ENCODE measurements at places on chromosomes 3 and 15.

DNA sequence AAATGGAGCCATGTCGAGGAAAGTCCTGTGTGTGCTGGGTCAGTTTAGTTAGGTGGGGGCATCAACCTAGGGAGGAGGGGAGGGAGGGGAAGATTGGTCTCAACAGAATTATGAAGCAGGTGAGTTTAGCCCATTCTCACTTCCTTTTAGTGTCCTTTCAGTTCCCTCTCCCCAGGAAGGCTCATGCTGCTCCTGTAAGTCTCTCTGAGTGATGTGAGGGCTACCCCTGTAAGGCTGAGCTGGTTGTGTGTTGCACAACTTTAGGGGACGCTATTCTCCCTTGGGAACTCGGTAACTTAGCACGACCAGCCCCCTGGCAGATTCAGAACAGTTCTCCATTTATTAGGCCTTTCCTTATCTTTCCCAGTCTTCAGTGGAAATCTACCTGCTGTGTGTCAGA, 21.2 kb downstream of the IL5RA start:
- no peak for DNase-seq

- DNase-seq, result no peak
Observed at GRCh38 chr3:102400142-102400541, 34.7 kb upstream of the ZPLD1 start.

GRCh38 chr3:98445949-98446406, 17.0 kb upstream of the OR5K1 start:
- no peak for DNase-seq

GRCh38 chr3:170356596-170357175, 829 bp upstream of the SKIL start:
- DNase-seq, result peak; percentile 52

DNA sequence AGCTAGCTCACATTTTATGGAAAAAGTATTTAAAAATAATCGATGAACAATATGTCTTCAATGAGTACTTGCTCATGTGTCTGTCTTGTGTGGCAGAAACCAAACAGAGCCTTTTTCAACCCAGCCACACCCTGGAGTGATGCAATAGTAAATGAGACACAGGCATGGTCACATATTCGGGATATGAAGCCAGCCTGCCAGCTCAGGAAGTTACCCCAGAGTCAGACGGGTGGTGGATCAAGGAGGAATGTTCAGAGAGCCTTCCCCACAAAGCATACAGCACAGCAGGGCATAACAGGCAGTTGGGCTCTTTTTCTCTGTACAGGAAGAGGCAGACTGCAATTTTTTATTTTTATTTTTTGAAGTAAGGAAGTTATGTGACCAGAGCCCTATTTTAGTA, 27.3 kb downstream of the LARP6 start:
- DNase-seq, result no peak

GRCh38 chr3:137471130-137471529, 293.0 kb upstream of the SOX14 start:
- DNase-seq, result no peak

DNA sequence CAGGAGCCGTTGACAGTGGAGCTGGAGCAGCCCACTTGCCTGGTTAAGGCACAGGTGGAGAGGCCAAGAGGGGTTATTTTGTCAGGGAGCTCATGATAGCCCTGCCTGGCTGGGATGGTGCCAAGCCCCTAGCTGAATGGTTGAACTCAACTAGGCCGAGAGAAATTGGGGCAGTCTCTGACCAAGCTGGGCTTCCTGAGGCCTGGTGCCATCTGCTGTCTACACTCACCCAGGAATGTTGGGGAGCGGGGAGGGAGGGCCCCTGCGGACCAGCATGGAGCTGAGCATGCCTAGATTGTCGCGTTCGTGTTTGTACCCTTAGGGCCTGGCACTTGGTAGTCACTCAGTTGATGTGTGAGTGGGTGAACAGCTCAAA, 1.2 kb downstream of the BRPF1 start:
- DNase-seq, result no peak

GRCh38 chr3:14418296-14419250, 16.2 kb downstream of the SLC6A6 start:
- DNase-seq, result no peak

DNA sequence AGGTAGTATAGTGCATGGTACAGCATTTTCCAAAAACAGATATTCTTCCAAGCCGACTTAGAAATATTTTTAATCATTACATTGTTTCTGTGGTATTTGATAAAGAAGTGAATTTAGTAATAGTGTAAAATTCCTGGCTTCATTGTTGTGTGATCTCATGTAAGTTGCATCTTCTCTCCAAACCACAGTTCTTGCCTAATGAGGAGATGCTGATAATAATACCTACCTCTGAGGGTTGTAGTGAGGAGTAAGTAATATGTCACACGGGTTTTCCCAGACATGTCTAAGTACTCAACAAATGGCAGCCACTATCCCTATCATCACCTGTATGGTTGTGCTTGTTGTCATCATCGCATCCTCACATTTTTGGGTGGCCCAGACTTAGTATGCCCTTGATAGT, 167.3 kb downstream of the SLCO3A1 start:
- DNase-seq, result no peak

DNA sequence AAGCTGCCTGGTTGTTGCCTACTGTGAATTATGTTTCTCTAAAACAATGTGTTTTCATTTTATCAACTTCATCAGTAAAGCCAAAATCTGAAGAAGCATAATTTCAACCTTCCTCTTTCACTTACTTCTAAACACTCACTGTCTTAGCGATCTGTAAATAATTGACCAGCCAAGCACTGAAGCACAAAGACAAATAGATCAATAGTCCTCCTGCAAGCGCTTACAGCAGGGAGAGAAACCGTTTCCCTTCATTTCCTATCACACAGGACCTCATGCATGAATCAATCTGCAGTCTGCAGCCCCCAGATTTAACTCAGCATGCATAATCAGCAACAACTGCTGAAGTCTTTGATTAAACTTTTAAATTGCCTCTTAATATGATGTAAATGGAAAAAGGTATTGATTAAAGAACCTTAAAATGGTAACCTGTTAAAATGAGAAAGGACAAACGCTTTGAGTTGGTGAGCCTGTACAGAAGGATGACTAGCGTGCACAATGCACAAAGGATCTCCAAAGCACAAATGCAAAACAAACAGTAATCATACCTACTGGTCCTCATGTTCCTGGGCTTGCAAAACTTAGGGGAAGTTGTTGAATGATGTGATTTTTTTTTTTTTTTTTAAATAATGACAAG, 370.2 kb upstream of the ZNF385D start:
- DNase-seq, result no peak

DNA sequence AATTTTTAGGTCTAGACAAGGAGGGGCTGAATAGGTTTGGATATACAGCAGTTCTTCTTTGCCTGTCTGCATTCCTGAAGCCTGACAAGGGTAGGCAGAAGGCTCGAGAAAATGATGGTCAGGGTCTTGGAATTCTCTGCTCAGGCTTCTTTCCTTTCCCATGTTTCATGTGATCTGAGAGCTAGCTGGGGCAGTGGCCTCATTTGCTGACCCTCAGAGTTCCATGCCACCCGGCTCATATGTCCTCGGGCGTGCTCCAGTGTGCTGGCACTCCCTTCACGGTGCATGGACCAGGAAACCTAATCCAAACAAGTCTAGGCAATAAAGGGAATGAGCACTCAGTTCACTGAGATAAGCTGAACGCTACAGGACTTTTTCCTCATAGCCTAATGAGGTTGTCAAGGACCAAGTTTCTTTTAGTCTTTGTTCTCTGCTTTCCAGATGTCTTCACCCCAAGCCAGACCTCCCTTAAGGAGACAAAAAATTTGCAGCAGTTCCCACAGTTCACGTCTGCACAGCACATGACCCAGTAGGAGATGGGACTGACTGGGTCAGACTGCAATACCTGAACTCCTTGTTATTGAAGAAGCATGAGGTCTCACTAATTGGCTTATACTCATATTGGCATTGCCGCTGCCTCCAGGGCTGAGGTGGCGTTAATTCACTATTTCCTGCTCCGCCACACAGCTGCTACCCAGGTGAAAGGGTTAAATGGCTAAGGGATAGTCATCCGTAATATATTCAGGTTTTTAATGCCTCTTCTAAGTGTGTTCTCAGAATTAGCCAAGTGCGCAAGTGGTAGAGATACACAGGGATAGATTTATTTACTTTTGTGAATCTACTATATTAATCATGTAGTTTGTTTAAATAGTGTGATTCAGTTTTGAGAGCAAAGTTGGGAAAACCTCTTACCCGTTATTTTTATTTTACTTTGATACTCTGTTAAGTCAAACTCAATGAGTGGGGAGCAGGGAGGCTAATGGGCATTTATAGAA, 15.3 kb upstream of the RTP4 start:
- no peak for DNase-seq

- no peak for DNase-seq
Observed at GRCh38 chr3:168647582-168647981, 551.9 kb upstream of the GOLIM4 start.

DNA sequence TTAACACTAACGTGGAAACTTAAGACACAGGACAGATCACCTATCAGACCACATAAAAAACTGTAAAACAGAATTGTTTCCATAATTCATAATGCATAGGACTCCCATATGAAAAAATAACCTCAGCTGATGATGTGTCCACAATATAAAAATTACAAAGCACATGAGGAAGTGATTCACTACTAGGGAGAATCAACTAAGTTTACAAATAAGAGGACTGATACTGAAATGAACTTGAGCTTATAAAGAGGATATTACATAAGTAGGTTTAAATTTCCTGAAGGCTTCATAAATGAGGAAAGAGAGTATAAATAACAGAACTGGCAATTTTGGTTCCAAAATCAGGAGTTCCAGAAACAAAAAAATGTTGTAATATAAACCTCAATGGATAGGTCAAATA, 111.9 kb downstream of the SAMMSON start:
- no peak for DNase-seq
